ENCODE measurements at places on chromosomes 7 and 10.
A peak's percentile ranks its signal among the peaks of the same experiment; 100 is the strongest.

DNA sequence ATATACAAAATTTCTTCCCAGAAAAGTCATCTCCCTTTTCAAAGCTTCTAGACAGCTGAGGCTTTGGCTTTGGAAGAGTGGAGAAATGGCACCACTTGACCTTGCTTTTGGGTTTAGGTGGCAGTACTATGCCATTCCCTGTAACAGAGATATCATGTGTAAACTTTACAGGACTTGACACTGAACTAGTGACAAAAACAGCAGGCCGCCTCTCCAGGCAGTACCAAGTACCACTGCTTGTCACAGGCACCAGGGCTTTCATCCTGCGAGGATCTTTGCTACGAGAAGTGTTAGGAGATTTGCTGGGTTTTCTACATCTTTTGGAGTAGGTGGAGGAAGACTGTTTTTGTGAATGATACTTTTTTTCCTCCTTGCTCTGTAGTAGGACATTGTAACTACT, 32.6 kb upstream of the ANLN start:
- DNase-seq: no peak

DNA sequence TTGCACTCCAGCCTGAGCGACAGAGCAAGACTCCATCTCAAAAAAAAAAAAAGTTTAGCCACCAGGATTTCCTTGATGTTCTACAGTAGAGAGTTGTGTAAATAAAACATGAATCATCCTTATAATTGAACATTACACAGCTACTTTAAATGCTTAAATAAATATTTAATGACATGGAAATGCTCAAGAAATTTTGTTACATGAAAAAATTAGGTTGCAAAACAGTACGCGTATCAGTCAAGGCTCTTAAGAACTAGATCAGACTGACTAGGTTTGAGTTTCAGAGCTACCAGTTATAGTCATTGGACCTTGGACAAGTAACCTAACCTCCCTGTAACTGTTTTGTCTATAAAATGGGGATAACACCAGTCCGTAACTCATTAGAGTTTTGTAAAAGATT, 38.7 kb upstream of the GSAP start:
- no peak for DNase-seq

- no peak for DNase-seq
These were observed 75.0 kb upstream of the ADAM12 start for GRCh38 chr10:126463286-126463685.

DNA sequence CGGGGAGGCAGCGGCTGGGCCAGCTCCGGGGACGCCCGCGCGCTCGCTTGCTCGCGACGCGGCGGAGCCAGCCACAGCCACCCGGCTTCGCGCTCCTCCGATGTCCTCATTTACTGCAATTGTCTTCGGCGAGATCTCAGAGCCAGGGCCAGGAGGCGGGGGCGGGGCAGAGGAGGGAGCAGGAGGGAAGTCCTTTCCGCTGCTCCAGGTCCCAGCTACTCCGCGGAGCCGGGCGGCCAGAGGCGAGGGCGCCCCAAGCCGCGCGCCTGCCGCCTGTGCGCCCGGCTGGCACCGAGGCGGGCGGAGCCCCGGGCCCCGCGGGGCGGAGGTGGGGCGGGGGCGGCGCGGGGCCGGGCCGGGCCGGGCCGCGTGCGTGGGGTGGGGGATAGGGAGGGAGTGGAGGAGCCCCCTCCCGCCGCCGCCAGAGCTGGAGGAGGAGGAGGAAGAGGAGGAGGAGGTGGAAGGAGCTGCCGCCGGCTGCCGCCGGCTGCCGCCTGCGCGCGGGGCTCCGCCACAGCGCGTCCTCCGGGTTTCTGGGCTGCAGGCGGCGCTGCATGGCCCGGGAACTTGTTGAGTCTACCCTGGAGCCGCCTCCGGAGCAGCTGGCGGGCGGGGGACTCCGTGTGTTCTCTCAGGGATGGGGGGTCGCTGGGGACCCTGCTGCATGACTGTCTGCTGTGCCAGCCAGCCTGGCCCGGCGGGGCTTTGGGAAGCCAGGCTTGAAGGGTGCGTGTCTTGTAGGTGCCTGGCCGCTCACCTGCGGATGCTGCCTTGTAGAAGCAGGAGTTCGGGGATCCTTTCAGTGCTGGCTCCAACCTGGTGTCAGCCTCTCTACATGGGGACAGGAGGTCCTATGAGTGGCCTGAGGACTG, at the start of gene INSYN2A:
TSS of gene INSYN2A (minus strand) at position 310 of the 872 bp plus-strand sequence. CDS start 20,196 bp downstream, outside the sequence.
- peak; percentile 56 for DNase-seq

DNA sequence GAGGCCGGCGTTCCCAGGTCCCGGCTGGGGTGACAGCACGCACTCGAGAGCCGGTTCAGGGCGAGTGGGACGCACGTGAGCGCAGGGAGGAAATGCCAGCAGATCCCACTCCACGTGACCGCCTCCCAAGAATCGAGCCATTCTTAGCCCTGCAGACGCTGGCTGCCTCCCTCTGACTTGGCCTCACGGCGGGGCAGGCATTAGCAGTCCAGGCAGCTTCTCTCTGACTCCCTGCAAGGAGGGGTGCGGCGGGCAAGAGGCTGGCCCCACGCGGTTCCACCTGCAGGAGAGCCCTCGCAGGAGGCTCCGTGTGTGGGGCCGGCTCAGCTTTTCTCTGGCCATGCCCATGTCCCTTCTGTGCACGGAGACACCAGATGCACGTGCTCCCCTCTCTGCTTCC, 10.1 kb downstream of the GPR146 start:
- no peak for DNase-seq

DNA sequence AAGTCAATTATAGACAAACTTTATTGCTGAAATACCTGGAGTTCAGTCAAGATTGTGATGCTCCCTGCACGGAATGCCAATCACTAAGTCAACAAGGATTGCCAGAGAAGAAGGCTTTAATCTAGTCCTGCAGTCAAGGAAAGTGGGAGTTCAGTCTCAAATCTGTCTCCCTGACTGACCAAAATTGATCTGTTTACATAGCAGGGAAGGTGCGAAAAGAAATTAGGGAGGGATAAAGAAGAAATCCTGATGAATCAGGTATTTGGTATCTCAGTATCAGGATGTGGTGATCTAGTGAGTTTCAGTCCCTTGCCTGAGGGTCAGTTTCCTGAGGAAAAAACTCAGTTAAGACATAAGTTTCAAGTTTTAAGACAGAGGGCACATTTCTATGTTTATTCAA, 2.1 kb upstream of the AKR1D1 start:
- DNase-seq: no peak

DNA sequence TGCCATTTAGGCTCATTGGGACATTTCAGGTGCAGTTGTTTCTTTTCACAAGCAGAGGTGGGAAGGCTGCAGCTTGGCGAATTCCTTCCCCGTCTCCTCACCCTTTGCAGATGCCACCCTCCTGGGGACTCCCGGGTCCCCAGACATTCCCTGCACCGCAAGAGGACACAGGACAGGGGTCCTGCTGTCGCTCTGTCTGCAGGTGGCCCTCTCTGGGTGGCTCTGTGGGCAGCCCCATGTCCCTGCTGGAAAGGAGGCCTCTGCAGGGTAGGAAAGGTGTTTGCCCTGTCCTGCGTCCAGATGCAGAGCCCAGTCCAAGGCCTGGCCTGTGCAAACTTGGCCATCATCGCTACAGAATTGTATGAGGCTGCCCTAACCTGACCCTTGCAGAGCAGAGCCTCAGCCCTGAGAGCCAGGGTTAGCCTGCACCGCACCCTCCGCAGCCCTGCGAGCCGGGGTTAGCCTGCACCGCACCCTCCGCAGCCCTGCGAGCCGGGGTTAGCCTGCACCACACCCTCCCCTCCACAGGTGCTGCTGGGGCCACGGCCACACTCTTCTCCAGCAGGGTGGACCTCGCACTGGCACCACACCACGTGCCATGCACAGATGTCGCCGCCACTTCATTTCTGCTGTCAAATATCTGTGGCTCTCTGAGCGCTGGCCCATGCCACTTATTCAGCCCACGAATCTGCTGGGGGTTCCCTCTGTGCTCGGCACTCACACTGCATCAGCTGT, 61.0 kb downstream of the CFAP46 start:
- no peak for DNase-seq

DNA sequence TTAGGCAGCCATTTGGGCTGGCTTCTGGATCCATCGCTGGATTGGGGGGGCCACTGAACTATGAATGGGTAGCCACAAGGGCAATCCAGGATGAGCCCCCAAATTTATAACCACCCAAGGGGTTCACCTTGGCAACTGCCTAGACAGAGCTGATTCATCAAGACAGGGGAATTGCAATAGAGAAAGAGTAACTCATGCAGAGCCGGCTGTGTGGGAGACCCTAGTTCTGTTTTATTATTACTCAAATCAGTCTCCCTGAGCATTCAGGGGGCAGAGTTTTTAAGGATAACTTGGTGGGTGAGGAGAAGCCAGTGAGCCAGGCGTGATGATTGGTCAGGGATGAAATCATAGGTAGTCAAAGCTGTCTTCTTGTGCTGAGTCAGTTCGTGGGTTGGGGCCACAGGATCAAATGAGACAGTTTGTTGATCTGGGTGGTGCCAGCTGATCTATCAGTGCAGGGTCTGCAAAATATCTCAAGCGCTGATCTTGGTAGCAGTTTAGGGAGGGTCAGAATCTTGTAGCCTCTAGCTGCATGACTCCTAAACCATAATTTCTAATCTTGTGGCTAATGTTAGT, 57.9 kb downstream of the DNAJB9 start:
- DNase-seq: no peak

GRCh38 chr7:130877236-130877990, 143.4 kb upstream of the KLF14 start:
- DNase-seq: no peak

DNA sequence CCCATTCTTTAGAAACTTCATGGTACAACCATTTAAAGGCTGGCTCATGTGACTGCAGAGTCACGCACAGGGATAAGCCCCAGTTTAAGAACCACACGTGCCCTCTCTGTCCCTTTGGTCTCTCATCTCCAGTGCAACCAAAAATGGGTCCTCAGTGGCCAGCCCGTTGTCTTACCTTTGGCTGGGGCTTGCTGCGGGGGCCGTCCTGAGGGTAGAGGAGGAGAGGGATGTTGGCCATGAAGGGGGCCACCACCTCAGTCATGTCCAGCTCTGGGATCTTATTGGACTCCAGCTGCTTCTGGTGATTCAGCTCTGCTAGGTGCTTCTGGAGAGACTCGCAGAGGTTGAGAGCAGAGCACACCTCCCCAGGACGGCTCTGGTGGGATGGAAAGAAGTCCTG, 22.3 kb downstream of the PSAP start:
- DNase-seq: no peak

DNA sequence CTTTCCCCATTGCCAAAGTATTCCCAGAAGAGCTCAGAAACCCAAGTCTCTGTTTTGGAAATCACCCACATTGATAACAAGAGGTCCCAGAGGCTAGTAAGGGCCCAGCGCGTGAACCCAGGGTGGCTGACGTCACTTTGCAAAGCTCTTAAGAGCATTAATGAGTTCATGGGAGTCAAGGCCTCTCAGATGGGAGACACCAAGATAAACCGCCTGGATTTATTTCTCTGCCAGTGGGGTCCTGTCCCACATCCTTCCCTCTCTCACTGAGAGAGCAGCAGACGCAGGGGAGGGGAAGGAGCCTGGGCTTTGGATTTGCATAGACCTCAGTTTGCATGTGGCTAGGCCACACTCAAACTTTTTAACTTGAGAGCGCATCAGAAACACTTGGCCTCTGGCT, 184.8 kb upstream of the PDE1C start:
- DNase-seq: no peak

- peak; percentile 48 for DNase-seq
These were observed 78.5 kb upstream of the LYZL1 start for GRCh38 chr10:29210266-29210868.

DNA sequence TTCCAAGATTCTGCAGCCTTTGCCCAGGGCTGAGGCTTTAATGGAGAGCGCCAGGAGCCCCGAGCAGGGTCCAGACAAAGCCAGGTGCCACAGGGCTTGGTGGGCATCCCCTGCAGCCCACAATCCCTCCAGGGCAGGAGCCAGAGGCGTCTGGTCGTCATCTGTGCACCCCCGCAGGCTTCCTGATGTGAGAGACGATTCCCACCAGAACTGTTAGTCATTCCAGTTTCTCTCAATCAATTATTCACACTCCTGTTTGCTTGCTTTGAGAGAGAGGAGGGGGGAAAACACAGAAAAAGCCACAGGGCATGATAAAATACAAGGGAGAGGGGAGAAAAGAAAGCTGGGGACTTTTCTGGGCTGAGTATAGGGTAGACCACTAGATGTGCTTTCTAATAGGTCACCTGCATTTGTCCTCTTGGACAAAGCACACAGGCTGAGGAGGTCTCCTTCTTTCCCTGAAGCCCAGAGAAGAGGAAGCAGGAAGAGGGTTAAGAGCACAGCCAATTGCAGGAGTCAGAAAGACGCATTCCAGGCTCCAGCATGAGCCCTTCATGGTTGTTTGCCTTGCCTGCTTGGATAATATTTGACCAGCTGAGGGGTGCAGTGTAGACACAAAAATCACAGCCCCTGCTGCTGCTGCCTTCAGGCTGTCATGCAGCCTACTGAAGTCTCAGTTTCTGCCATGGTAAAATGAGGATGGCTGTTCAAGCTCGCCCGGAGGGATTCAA, 194.4 kb downstream of the PLXNA4 start:
- peak; percentile 18 for DNase-seq

GRCh38 chr10:81036257-81036656, 498.6 kb downstream of the SH2D4B start:
- no peak for DNase-seq

- DNase-seq: peak; percentile 77
These were observed 502.6 kb downstream of the NRG3 start for GRCh38 chr10:82377608-82378007.

- peak; percentile 77 for DNase-seq
These were observed 30.2 kb upstream of the EZH2 start for GRCh38 chr7:148914208-148914777.

DNA sequence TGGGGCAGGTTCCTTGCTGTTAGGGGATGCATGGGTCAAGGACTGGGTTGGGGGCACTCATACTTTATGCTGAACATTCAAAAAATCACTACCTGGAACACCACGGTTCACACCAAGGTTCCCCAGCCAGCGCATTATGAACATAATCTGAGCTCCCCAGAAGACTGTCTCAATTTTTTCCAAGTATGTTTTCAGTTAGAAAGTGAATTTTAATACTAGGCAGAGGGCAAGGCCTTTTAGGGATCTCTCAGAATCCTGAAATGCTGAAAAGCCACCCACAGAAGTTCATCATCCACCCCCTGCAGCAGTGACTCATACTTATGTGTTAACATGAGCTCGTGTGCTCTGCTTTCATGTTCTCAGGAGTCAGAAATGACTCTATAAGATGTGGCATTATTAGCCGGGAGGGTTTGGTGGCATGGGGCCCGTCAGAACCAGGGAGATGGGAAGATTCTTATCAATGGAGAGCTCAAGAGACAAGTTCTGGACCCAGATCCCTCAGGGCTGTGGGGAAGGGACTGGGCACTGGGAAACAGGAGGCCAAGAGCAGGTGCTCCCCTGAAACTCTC, 185.2 kb upstream of the ITGB1 start:
- peak; percentile 82 for DNase-seq
